Cardiac ventricle fibroblast (primary cell): ENCODE measurements at places on chromosomes 2 and 18. TPM values are rescaled to one million over a fixed set of nuclear protein-coding genes. Genes with fewer than 3 reads are reported as not detected.

The ACTR2 gene
- total RNA-seq: 78.3 and 85.3 TPM in 2 replicates

The GPAT2 gene
- 2.3 and 3.2 TPM in 2 replicates for total RNA-seq

The CREB1 gene
- 18.6 and 31.0 TPM in 2 replicates for total RNA-seq

The SLC14A1 gene
- 1.0 and 4.1 TPM in 2 replicates for total RNA-seq

The TLX2 gene
- not detected in 2 replicates for total RNA-seq

The MATN3 gene
- 0.62 and 0.73 TPM in 2 replicates for total RNA-seq

The KCNIP3 gene
- total RNA-seq: 14.0 and 14.2 TPM in 2 replicates

The ZSCAN30 gene
- 9.8 and 12.2 TPM in 2 replicates for total RNA-seq

The CENPO gene
- 5.8 and 12.5 TPM in 2 replicates for total RNA-seq

The SH2D6 gene
- total RNA-seq: not detected in 2 replicates

The MTLN gene
- total RNA-seq: 50.3 and 65.1 TPM in 2 replicates
